ENCODE measurements at places on chromosomes 6 and 20.

DNA sequence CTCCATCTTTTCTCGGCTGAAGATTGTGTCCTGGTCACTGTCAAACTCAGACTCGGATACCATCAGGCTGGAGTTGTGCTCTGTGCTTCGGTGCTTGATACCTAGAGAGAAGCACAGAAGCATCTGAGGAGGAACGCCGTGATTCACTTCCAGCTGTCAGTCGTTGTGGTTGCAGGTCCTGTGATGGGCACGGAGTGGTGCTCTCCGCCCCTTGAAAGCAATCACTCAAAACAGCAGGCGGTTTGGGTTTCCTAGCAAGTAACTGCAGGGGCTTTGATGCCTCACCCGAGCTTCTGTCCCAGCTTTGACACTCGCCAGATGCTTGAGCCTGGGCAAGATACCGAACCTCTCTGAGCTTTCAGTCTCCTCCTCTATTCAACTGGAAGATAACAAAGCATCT, 52.5 kb downstream of the ALDH5A1 start:
- no peak overlapping the region for H3K4me3 ChIP-seq
- no peak for DNase-seq
- no peak overlapping the region for H3K27ac ChIP-seq
- no peaks in the 10 kb centered on the region for H3K27me3 ChIP-seq
- H3K4me1 ChIP-seq: peaks cover 2% of the 10 kb centered on the region

- DNase-seq: no peak
- peak overlapping the region; percentile 23 for H3K4me3 ChIP-seq
- H3K27me3 ChIP-seq: no peaks in the 10 kb centered on the region
- H3K4me1 ChIP-seq: peaks cover 17% of the 10 kb centered on the region
- H3K27ac ChIP-seq: no peak overlapping the region
- H3K36me3 ChIP-seq: no peaks in the 10 kb centered on the region
These were observed 44.5 kb downstream of the RBM38 start for GRCh38 chr20:57435498-57436222.

- no peaks in the 10 kb centered on the region for H3K36me3 ChIP-seq
- no peak overlapping the region for H3K4me3 ChIP-seq
- no peak for DNase-seq
- no peak overlapping the region for H3K27ac ChIP-seq
- H3K27me3 ChIP-seq: no peaks in the 10 kb centered on the region
- H3K4me1 ChIP-seq: peaks cover 4% of the 10 kb centered on the region
These were observed 104.1 kb upstream of the FOXA2 start for GRCh38 chr20:22688485-22688884.

- no peaks in the 10 kb centered on the region for H3K27me3 ChIP-seq
- no peaks in the 10 kb centered on the region for H3K36me3 ChIP-seq
- no peak for DNase-seq
- H3K4me1 ChIP-seq: no peaks in the 10 kb centered on the region
- H3K4me3 ChIP-seq: no peak overlapping the region
These were observed 36.4 kb upstream of the SMOC2 start for GRCh38 chr6:168404560-168404959.

DNA sequence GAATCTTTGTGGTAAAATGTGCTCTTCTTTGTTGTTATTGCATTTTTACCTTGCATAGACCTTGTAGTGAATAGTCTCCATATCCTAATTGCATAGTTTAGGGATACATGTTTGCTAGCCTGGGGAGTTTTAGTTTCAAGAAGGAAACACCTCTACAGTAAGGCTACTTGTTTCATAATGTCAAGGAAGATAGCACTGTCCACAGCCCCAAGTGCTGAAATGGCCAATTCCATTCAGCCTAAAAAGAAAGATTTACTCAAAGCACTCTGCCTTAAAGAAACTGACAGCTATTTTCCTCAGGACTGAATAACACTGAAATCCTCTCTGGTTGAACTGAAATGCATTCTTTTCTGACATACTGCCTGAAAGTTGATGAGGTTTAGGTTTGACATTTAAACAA, 2.6 kb downstream of the HCRTR2 start:
- peaks cover 5% of the 10 kb centered on the region for H3K4me1 ChIP-seq
- H3K36me3 ChIP-seq: no peaks in the 10 kb centered on the region
- H3K4me3 ChIP-seq: no peak overlapping the region

GRCh38 chr6:152922706-152923105, 60.1 kb downstream of the FBXO5 start:
- no peaks in the 10 kb centered on the region for H3K36me3 ChIP-seq
- no peaks in the 10 kb centered on the region for H3K27me3 ChIP-seq
- no peak for DNase-seq
- no peak overlapping the region for H3K4me3 ChIP-seq

DNA sequence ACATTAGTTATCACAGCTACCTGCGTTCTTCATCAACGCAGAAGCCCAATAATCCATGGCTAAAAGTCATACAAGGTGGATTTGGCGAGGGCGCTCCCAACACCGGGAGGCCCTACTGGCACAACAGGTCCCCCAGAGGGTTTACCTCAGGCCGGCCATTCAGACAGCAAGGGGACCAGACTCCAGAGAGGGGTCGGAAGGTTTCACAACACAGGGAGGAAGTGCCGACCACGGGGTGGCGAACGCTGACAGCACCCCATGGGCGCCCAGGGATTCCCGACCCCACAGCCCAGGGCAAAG, 1515.9 kb upstream of the DEFB115 start:
- H3K27me3 ChIP-seq: no peaks in the 10 kb centered on the region
- no peaks in the 10 kb centered on the region for H3K4me1 ChIP-seq
- no peak overlapping the region for H3K4me3 ChIP-seq
- no peak for DNase-seq

DNA sequence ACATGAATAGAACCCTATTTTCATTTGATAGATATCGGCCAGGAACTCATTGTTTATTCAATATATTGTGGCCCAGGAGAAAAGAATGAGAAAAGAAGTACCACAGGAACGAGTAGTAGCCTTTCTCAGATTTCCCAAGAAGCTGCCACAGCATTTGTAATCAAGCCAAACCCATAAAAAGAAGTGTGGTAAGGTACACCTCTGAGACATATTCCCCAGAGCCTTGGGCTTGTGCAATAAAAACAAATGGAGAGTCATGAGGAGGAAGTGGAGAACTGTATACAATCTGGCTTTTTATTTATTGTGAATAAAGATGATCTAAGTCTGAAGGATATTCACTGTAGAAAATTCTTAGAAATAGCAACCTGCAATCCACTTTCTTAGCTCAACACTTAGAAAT, 36.7 kb downstream of the KIF6 start:
- no peak overlapping the region for H3K4me3 ChIP-seq
- DNase-seq: no peak
- H3K27me3 ChIP-seq: no peaks in the 10 kb centered on the region
- H3K36me3 ChIP-seq: no peaks in the 10 kb centered on the region
- no peak overlapping the region for H3K27ac ChIP-seq

DNA sequence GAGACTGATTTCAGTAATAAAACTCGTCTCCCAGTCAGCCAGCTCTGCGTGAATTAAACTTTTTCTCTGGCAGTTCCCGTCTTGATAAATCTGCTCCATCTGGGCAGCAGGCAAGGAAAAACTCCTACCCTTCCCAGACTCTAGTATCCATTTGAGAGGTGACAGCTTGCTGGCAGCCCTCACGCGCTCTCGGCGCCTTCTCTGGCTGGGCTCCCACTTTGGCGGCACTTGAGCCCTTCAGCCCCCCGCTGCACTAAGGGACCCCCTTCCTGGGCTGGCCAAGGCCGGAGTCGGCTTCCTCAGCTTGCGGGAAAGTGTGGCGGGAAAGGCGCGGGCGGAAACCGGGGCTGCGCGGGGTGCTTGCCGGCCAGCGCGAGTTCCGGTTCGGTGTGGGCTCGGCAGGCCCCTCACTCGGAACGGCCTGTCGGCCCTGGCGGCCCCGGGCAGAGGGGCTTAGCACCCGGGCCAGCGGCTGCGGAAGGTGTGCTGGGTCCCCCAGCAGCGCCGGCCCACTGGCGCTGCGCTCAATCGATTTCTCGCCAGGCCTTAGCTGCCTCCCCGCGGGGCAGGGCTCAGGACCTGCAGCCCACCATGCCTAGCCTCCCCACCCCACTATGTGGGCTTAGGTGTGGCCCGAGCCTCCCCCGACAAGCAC, 21.8 kb upstream of the GMPR start:
- no peak for DNase-seq
- no peak overlapping the region for H3K4me3 ChIP-seq
- no peaks in the 10 kb centered on the region for H3K4me1 ChIP-seq
- no peak overlapping the region for H3K27ac ChIP-seq
- no peaks in the 10 kb centered on the region for H3K36me3 ChIP-seq

- H3K27me3 ChIP-seq: no peaks in the 10 kb centered on the region
- no peak overlapping the region for H3K27ac ChIP-seq
- H3K36me3 ChIP-seq: no peaks in the 10 kb centered on the region
- H3K4me3 ChIP-seq: no peak overlapping the region
- H3K4me1 ChIP-seq: peaks cover 4% of the 10 kb centered on the region
- peak; percentile 49 for DNase-seq
These were observed 9.9 kb upstream of the GTSF1L start for GRCh38 chr20:43736588-43737158.

GRCh38 chr20:35260426-35260825, 17.5 kb downstream of the MMP24OS start:
- H3K36me3 ChIP-seq: no peaks in the 10 kb centered on the region
- peak overlapping the region; percentile 11 for H3K27ac ChIP-seq
- DNase-seq: no peak
- H3K4me3 ChIP-seq: no peak overlapping the region

- DNase-seq: no peak
- peaks cover 6% of the 10 kb centered on the region for H3K27me3 ChIP-seq
- no peaks in the 10 kb centered on the region for H3K36me3 ChIP-seq
- no peak overlapping the region for H3K27ac ChIP-seq
- peaks cover 5% of the 10 kb centered on the region for H3K4me1 ChIP-seq
- H3K4me3 ChIP-seq: no peak overlapping the region
These were observed 26.6 kb upstream of the EDN3 start for GRCh38 chr20:59273739-59274357.

GRCh38 chr20:34017610-34018009, 23.9 kb downstream of the RALY start:
- H3K27me3 ChIP-seq: no peaks in the 10 kb centered on the region
- DNase-seq: no peak
- peaks cover 7% of the 10 kb centered on the region for H3K4me1 ChIP-seq
- peaks cover 47% of the 10 kb centered on the region for H3K36me3 ChIP-seq
- H3K27ac ChIP-seq: no peak overlapping the region

DNA sequence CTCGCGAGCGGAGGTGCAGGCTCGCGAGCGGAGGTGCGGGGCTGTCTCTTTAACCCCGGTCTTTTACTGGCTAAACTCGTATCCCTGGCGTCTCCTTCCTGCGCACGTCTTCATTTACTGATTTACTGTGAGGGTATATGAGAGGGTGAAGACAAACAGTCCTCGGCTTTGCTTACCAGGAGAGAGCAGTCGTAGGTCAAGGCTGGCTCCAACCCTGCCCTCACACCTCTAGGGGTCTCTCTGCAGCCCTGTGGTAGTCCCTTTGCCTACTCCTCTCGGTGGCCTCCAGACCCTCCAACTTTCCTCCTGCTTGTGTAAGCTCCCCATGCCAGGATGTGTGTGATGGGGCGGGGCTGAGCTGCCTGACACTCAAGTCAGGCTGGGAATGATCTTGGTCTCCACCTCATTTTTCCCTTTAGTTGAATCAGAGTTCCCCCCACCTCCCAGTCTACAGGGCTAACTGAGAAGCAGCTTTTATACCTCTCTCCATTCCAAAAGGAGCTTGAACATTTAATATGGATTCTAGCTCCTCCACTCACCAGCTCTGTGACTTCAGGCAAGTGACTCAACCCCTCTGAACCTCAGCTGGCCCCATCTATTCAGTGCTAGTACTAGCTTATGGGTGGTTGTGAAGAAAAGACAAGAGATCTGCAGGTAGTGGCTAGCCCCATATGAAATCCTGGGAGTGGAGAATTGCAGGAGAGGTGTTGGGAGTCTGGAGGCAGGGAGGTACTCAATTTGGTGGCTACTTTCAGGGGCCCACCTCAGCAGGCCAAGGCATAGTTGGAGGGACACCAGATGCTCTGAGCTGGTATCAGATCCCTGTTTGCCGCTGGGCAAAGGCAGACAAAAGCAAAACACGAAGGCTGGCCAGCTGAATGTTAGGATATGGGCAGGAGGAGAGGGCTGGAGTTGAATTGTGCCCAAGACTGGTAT, 902 bp downstream of the SLC29A1 start:
- H3K36me3 ChIP-seq: peaks cover 13% of the 10 kb centered on the region
- no peak for DNase-seq
- no peak overlapping the region for H3K27ac ChIP-seq
- peaks cover 2% of the 10 kb centered on the region for H3K27me3 ChIP-seq
- H3K4me1 ChIP-seq: peaks cover 43% of the 10 kb centered on the region

DNA sequence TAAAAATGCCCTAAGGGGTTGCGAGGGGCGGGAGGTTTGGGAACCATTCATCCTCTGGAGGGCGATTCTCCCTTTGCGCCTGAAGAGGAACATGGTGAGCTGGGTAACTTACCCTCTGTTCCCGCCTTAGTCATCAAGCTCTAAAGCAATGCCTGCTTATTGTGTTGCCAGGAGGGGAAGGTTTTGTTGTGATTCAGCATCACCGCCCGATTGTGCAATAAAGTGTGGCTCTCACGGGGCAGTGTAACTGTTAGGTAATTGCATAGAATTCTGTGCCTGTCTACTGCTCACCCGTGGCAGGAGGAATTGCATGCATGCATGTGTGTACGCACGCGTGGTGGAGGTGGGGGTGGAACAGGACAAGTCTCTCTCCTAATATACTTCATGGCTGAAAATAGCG, 95.5 kb upstream of the AGPAT4 start:
- no peak overlapping the region for H3K27ac ChIP-seq
- peak overlapping the region; percentile 46 for H3K4me3 ChIP-seq
- no peaks in the 10 kb centered on the region for H3K27me3 ChIP-seq
- H3K4me1 ChIP-seq: peaks cover 4% of the 10 kb centered on the region

DNA sequence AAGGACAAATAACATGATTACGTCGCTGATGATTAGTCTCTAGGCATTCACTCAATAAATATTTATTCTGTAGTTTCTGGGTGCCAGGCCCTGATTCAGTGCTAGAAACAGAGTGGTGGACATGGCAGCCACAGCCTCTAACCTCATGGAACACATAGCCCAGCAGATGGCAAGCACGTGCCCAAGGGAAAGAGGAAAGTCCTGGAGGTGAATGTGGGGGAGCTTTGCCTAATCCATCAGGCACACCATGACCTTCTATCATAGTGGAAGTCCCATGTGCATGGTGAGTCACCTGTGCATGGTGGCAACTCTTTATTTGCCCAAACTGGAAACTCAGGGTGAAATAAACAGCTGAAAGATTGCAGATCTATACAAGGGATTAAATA, 143.0 kb upstream of the TNFAIP3 start:
- no peaks in the 10 kb centered on the region for H3K36me3 ChIP-seq
- no peak for DNase-seq
- H3K27me3 ChIP-seq: no peaks in the 10 kb centered on the region

DNA sequence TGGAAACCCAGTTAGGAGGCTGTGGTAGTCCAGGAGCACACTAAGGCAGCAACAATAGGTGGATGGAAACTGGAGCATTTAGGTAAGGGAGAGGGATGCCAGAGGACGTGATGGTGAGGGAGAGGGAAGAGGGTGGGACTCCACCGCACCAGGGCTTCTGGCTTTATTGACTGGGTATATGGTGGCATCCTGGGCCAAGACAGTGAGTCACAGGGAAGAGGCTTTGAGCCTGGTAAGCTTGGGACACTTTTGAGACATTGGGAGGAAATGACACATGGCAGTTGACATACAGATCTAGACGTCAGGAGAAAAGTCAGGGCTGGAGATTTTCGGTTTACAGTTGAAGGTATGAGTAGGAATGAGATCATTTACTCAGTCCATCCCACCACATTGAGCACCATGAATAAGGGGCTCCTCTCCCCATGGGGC, 14.9 kb downstream of the NT5E start:
- no peak for DNase-seq
- H3K27me3 ChIP-seq: no peaks in the 10 kb centered on the region
- no peak overlapping the region for H3K4me3 ChIP-seq
- no peak overlapping the region for H3K27ac ChIP-seq
- H3K36me3 ChIP-seq: no peaks in the 10 kb centered on the region
- no peaks in the 10 kb centered on the region for H3K4me1 ChIP-seq

Data from neuronal stem cell (in vitro differentiated cells).